Cortex of kidney (tissue), 1 donor: ENCODE measurements at places on chromosomes 16 and 17.

GRCh38 chr16:79267781-79268180 is 332.8 kb downstream of the MAF start:
- DNase-seq, result no peak

- DNase-seq, result no peak
Observed at GRCh38 chr17:61338000-61338798, 61.4 kb upstream of the TBX2 start.

GRCh38 chr16:30530163-30531037 is 4.0 kb upstream of the ZNF768 start:
- DNase-seq, result no peak

GRCh38 chr16:17936766-17937402 is 399.7 kb downstream of the NPIPA8 start:
- DNase-seq, result no peak

GRCh38 chr16:2836646-2837508 is 6.8 kb downstream of the ZG16B start:
- DNase-seq, result no peak

GRCh38 chr16:4713663-4714501 is 20.2 kb downstream of the ANKS3 start:
- no peak for DNase-seq

GRCh38 chr17:17089796-17090641 is 47.8 kb downstream of the MPRIP start:
- no peak for DNase-seq

DNA sequence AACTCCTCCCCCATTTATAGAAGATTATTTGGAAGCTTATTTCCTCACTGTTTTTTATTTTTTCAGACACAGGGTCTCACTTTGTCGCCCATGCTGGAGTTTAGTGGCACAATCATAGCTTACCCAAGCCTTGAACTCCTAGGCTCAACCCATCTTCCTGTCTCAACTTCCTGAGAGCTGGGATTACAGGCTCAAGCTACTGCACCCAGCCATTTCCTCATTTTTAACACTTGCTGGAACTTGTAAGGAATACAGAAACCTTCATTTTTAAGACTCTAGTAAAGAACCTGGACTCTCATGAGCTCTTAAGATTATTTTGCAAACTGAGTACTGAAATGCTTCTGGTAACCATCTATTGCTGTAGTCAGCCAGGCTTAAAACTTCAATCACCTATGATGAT is 29.9 kb downstream of the KANSL1 start:
- no peak for DNase-seq

GRCh38 chr17:78268951-78269905 is 37.8 kb downstream of the TMEM235 start:
- no peak for DNase-seq

GRCh38 chr17:4913994-4914393 is 11.1 kb upstream of the CHRNE start:
- DNase-seq, result no peak

DNA sequence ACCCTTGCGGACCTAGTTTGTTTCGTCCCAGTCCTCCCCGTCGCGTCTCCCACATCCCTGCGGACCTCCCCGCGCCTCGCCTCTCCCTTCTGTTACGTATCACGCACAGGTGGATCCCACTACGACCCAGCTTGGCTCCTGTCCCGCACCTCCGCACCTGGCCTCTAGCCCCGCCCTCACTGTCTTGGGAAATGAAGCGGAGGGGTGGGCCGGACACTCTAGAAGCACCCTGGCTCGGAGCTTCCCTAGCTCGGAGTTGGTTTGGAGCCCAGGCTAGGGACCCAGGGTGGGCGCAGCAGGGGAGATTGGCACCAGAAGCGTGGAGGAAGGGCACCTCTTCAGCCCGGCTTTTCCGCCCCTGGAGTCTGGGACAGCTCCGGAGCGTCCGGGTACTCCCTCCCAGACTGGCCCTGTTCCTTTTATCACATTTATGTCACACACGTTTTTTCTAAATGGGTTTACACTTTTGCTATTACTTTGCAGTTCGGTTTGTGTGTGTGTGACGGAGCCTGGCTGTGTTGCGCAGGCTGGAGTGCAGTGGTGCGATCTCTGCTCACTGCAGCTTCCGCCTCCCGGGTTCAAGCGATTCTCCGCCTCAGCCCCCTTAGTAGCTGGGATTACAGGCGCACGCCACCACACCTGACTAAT is 1.4 kb upstream of the CEMP1 start:
- DNase-seq, result no peak

DNA sequence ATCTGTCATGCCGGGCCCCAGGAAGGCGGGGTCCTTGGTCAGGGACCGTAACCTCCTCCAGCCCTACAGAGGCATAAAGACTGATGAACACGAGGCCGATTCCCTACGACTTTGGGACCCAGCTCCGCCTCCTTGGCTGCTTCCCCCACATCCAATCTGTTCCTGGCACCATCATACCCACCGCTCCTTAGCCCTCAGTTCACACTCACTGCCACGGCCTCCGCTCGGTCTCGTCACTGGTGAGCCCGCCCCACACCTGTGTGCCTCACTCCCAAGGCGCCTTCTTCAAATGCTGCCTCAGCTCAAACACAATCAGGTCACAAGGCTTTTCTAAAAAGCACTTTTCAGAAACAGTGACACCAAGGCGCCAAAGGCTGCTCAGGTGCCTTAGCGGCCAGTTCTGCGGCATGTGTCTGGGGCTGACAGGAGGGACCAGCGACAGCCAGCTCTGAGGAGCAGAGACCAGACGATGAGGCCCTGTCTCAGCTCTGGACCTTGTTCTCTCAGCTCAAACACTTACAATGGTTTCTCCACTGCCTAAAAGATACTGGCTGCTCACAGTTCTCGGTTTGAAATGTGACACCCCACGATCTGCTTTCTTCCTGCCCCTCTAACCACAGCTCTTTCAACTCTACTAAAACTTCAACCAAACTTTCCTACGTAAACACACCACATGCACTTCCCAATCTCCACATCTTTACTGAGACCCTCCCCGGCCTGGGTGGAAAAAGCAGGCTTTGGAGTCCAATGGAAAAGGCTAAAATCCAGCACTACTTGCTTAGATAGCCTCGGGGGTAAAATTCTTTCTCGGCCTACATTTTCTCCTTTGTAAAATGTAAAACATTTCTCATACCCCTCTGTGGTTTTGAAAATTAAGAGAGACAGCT is 33.2 kb downstream of the CYB5D2 start:
- DNase-seq, result no peak

- no peak for DNase-seq
Observed at GRCh38 chr16:67537270-67537635, 8.6 kb downstream of the RIPOR1 start.

DNA sequence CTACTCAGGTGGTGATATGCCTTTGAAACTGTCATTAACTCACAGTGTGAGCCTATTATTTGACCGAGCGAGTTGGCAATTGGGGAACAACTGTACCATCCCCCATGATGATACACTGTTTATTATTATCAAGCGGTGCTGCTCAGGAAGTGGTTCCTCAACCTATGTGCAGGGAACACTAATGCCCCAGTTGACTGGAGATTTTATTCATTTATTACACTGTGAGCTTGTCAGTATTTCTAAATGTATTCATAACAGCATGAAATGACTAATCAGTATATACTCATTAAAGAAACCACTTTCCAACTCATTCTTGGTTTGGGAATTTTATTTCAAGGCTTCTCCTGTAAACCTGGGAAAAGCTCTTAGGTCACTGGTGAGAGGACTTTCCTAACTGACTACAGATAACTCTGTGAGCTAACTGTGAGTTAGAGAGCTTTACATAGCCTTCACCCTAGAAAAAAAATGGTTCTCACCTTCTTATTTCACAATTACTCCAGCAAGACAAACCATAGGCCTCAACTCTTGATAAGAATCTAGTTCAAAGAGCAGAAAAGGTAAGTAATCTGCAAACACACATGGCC is 42.4 kb downstream of the NXPH3 start:
- no peak for DNase-seq

DNA sequence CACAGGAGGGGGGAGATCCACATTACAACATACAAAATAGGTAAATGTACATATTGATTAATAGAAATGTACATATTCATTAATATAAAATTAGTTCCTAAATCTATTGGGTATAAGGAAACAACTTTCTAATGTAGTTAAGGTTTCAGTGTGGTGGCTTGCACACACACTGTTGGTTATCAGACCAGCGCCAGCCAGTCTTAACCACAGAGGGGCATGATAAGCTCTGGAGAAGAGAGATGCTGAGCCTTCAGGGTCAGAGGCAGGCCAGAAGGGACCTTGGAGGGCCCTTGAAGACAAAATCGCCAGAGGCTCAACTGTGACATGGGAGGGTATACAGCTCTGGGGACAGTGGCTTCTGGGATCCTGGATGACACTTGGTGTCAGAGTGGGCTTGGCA is 10.9 kb upstream of the ZFP90 start:
- no peak for DNase-seq

- no peak for DNase-seq
Observed at GRCh38 chr16:74682556-74682955, 15.9 kb upstream of the RFWD3 start.

DNA sequence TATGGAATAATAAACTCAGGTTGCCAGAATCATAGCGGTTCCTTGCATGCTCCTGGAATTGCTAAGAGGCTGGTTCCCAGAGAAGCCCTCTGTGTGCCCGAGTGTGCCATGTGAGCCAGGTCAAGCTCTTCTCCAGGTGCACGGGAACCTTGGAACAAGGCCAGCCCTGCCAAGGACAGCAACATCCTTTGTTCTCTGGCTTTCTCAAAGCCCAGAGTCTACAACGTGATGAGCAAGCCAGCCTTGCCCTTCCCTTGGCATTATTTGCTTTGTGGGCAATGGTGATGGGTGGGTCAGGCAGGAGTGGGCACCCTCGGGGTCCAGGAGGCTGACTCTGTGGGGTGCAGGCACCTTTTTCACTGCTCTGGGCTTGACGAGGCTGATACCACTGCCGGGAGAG is 14.2 kb upstream of the SEC14L1 start:
- DNase-seq, result no peak

DNA sequence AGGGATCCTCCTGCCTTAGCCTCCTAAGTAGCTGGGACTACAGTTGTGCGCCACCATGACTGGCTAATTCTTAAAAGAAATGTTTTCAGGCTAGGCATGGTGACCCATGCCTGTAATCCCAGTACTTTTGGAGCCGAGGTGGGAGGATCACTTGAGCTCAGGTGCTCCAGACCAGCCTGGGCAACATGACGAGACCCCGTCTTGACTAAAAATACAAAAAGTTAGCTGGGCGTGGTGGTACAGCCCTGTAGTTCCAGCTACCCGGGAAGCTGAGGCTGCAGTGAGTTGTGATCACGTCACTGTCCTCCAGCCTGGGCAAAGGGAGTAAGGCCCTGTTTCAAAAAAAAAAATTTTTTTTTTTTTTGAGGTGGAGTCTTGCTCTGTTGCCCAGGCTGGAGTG is 173.1 kb downstream of the SEC14L1 start:
- no peak for DNase-seq

- DNase-seq, result no peak
Observed at GRCh38 chr17:66717641-66718058, 117.3 kb upstream of the CACNG5 start.

DNA sequence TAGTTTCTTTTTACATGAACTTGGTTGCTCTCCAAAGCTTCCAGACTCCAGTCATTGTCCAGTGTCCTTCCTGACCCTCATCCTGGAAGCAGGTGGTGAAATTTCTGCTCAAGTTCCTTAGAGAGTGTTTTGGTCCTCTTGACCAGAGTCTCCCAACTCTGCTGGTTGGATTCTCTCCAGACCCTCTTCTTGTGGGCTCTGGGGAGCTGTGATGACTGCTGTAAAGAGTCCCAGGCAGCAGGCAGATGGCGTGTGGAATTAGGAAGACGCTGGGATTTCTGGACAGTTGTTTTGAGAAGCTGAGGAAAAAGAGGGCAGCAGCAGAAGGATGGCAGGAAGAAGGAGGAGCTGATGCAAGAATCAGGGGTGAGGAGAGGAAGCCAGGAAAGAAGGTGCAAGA is 1.6 kb upstream of the SEZ6 start:
- DNase-seq, result no peak

GRCh38 chr17:69914520-69914919 is 160.5 kb upstream of the KCNJ16 start:
- DNase-seq, result no peak

DNA sequence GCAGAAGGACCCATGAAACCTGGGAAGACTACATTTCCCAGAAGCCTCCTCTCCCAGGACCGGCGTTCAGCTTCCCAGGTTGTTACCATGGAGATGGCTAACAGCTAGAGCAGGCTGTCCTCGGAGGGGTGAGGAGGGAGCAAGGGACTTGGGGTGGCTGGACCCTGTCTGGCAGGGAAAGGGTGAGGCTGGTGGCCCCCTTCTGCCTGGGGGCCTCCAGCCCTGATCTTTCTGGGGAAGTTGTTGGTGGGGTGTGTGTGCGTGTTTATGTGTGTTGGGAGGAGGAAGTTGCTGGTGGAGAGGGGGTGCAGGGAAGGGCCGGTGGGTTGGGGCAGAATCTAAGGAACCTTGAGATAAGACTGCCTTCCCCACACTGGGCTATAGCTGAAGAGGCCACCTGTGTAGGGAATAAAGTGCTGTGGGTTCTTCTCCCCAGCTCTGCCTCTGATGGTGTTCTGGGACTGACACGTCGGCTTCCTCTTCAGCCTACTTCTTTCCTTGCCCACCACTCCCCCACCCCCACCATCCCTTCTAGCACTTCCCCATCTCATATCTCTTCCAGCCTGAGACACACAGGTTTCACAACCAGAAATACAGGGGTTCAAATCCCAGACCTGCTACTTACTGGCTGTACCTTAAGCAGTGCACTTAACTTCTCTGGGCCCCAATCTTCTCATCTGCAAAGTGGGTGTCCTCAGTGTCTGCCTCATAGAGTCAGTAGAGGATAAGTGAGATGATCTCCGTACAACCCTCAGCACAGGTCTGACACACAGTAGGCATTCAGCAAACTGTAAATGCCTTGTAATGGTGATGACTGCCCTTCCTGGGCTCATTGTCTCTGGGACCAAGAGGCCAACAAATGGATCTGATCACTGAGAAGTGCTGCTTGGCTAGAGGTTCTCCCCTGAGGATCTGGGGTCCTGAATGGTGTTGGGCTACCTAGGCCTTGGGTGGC is at the start of gene DRC7:
Gene DRC7 (plus strand): TSS at position 82 of the 955 bp plus-strand sequence. CDS start 3,144 bp downstream, outside the sequence.
- DNase-seq, result no peak

GRCh38 chr16:70522216-70523075 is 908 bp downstream of the COG4 start:
- DNase-seq, result no peak

DNA sequence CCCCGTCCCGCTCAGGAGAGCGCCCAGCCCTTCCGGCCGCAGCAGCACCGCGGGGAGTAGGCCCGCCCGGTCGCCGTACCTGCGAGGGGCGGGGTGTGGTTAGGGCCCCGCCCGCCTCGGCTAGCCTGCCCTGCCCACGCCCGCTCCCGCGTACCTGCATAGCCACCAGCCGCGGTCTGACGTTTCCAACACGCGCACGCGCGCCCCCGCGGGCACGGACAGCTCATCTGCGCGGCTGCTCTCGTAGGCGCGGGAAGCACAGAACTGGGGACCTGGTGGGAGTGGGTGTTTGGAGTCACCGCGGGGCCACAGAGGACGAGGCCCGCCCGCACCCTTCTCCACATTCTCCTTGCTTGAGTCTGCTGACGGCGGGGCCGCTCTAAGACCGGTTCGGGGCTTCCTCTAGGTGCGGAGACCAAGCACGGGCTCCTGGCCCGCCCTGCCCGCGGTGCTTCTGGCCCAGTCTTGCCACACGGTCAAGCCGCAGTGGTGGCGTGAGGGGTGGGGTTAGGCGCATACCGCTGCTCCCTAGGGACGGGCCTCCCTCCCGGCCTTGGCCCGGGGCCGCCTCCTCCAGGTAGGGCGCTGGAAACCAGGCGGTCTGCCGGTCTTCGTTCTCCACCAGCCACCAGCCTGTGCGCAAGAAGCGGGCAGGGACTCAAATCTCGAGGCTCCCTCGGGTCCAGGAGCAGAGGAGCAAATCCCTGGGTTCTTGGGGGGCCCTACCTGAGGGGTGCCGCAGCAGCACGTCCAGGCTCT is 1.8 kb downstream of the NOXO1 start:
- no peak for DNase-seq

GRCh38 chr17:68516732-68517131 is 4.5 kb downstream of the PRKAR1A start:
- DNase-seq, result no peak
